ENCODE measurements at places on chromosomes 16 and 17.

- no peak for DNase-seq
Observed at GRCh38 chr17:15101175-15101574, 164.0 kb downstream of the PMP22 start.

DNA sequence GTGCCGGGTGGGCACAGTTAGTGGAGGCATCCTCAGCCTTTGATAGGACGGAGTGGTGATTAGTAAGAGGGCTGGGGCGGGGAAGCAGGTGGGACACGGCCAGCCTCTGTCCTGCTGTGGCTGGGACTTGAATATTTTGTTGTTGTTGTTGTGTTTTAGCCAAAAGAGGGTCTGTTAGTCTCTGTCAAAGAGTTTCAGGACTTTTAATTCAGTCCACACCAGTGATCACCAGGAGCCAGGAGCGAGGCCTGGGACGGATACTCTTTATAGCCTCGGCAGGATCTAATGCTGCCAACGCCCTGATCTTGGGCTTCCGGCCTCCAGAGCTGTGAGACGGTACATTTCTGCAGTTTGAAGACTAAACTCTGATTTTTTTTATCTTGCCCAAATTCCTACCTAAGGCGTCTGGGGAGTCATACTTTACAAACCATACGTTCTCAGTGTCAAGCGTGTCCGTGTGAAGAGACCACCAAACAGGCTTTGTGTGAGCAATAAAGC lies 2.9 kb upstream of the RNF213 start:
- no peak for DNase-seq

DNA sequence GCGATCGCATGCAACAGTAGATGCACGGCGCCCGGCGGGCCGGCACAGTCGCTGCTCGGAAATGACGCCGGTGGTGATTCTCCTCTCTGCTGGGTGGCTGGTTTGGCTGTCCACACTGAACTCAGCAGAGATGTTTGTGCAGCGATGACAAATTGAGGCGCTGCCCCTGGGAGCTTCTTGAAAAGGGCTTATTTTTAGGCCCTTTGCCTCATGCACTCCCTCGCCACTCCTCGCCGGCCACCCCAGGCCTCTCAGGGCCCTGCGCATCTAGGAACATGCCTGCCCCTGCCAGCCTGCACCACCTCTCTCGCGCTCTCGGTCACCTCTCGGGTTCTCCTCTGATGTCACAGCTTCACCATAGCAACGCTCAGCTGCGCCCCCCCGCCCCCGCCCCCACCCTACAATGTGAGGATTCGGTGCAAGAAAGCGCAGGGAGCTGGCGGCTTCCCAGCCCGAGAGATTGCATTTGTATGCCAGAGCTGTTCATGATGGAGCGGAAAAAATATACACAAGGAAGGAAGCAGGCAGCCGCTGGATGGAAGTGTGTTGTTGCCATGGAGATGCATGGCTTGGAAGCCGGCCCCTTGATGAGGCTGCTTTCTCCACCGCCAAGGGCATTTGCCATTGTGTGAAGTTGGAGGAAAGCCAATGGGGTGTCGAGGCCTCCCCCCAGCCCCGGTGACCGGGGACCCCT lies 81.3 kb upstream of the PLCG2 start:
- no peak for DNase-seq

DNA sequence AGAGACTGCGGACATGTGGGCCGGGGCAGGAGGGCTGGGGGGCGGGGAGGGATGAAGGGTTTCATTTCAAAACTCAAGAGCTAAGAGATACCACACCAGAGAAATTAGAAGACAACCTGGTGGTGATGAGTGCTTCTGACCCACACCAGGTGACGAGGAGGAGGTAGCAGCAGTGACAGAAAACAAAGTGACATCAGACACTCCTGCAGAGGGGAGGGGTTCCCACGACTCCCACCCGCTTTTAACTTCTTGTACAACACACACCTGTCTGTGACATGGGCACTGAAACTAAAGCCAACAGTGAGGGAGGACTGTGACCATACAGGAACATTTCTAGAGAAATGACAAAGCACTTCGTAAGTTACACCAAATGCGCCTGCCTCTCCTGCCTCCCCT lies 112.9 kb downstream of the ANKRD11 start:
- no peak for DNase-seq

GRCh38 chr17:67647482-67647881 lies 70.3 kb upstream of the NOL11 start:
- no peak for DNase-seq

GRCh38 chr17:79966681-79967080 lies 69.0 kb downstream of the TBC1D16 start:
- no peak for DNase-seq

- DNase-seq, result no peak
Observed at GRCh38 chr16:17278988-17279387, 191.8 kb downstream of the XYLT1 start.

DNA sequence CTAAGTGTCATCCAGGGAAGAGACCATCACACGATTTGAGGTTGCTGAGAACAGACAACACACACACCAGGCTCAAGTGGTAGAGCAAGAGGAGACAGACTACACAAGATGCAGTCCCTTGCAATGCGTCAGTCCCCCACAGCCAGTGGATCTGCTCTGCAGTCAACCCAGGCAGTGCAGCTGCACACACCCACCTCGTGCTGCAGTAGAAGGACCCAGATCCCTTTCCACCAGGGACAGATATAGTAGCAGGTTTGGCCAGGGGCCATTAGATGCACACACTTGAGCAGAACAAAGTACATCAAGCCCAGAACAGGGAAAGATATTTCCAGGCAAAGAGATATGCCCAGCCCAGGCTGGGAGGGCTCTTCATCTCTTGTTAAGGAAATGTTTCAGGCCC lies 112.9 kb downstream of the GRIN2A start:
- DNase-seq, result no peak

All from BJ (cell line).